Aorta (tissue), 5 donors: ENCODE measurements at places on chromosomes 4 and X. TPM values are rescaled to one million over a fixed set of nuclear protein-coding genes. Genes with fewer than 3 reads are reported as not detected.

DNA sequence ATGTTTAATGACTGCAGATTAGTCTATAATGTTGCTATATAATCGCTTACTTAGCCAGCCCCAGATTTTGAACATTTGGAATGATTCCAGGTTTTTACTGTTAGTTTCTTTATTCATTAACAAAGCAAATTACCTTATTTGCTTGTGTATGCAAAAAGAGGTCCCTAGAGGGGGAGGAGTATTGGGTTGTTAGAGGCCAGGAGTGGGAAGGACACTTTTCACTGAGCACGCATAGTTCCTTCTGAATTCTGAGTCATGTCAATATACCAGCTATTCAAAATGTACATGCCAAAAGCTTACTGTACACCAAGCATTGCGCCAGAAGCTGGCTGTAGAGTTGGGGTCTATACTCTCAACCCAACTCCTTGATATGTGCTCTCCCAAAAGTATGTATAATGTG lies 5.1 kb upstream of the DGAT2L6 start:
- DNase-seq = no peak

- DNase-seq = no peak
These were observed 30.9 kb upstream of the INTS6L start for GRCh38 chrX:135489542-135489941.

The ALPK1 gene
- total RNA-seq = 36.7 TPM

GRCh38 chr4:8163436-8164193 lies 5.0 kb upstream of the ABLIM2 start:
- DNase-seq = peak; percentile 30

The ASB11 gene
- not detected for total RNA-seq

GRCh38 chrX:71615954-71616353 lies 2.4 kb downstream of the CXCR3 start:
- no peak for DNase-seq

GRCh38 chrX:46628460-46629371 lies 55.2 kb downstream of the CHST7 start:
- no peak for DNase-seq

DNA sequence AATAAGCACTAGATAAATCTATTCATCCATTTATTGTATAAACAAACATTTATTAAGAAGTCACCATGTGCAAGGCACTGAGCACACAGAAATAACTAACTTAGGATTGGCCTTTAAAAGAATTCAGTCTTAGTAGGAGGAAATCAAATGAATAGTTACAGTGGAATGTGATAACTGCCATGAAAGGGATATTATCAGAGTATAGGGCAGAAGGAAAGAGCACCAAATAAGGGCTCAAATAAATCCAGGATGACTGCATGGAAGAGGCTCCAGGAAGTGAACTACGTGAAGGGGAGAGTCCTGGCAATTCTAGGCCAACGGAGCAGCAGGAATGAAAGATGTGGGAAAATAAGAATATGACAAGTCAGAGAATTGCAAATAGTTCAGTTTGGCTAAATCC lies 406.0 kb downstream of the INPP4B start:
- no peak for DNase-seq

The WNK3 gene
- total RNA-seq = 3.3 TPM

GRCh38 chr4:47817275-47817674 lies 20.6 kb downstream of the CORIN start:
- DNase-seq = no peak

- DNase-seq = no peak
These were observed 6.2 kb upstream of the ARHGAP10 start for GRCh38 chr4:147725673-147726072.

DNA sequence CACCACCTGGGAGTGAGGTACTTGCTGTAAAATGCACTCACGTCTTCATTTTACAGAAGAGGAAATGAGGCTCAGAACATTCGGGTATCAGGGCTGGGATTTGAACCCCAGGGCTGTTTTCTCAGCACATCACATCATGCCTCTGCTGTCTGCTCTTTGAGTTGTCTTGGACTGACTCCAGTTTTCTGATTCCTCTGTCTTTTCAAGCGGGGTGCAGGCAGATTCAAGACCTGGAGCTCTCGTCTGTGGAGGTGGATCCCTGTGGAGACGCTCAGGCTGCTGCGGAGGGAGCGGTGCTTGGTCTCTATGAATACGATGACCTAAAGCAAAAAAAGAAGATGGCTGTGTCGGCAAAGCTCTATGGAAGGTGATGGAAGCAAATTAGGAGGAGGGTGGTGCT lies 6.3 kb downstream of the LAP3 start:
- no peak for DNase-seq

DNA sequence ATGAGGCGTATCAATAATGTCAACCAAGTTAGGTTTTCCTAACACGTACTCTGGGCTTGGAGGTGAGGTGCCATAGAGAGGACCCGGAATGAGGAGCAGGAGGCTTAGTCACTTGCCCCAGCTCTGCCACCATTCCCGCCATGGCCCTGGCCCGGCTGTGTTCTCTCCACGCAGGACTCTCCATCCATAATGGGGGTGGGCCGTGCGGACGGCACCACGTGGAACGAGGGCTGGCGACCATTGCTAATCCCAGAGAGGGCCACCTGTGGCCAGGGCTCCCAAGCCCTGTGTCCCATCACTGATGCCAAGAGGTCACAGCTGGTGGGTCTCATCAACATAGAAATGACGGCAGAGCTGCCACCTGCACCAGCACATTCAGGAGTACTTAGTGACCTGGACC lies 76.4 kb downstream of the JAKMIP1 start:
- no peak for DNase-seq

The EPGN gene
- 1.6 TPM for total RNA-seq
